ENCODE measurements at places on chromosomes 5 and 9.

- no peak for DNase-seq
Observed at GRCh38 chr9:106875529-106875928, 12.6 kb downstream of the ZNF462 start.

DNA sequence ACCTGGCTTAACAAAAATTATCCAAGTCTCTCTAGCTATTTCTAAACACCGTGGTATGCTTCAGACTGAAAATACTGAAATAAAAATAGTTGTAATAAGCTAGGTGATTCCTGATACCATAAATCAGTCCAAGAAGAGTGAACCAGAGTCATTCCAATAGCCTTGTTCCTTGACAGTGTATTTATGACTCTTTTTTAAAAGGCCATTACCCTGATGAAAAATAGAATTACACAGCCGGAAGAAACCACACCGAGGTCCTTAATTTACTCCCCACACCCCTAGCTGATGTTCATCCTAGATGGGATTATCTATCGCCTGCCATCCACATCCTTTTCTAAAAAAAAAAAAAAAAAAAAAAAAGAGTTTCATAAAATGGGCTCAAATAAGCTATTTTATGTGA, 457.6 kb upstream of the GRAMD2B start:
- DNase-seq: no peak

DNA sequence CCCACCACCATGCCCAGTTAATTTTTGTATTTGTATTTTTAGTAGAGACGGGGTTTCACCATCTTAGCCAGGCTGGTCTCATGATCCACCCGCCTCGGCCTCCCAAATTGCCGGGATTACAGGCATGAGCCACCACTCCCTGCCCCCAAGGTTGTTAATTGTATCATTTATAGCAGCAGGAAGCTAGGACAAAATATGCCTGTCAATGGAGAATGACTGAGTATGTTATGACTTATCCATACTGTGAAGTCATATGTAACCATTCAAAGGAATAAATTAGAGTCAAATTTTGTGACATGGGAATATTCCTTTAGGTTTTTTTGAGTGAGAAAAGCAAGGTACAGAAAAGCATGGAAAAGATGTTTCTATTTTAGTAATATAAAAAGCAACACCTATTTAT, 3.9 kb upstream of the DAB2 start:
- no peak for DNase-seq

DNA sequence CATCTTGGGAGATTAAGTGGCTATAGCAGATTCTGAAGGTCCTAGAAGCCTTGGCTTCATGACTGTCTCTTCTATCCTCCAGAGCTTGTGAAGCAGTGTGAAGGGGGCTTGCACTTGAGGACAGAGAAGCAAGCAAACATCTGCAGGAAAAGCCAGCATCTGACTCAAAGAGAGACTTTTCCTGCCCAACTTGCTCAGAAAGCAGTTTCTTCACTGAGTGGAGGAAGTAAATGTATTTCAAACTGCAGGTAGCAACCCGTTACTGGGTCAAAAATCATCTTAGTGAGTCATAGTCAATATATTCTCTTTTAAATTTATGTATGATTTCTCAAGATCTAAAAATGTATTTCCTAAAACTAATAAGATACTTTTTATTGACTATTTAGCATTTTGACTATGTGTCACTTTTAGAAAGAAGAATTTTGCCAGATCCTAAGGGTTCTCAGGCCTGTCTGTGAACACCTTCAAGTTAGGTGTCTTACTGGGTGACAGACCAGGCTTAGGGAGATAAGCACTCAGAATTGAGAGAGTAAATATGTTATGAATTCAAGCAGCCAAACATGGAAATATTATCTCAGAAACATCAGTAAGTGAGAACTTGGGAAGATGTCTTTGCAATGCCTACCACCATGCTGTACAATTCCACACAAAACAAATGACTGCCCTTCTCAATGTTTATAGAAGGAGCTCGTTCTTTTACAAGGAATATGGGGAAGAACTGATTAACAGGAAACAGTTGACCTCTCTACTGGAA, 72.6 kb upstream of the DMAC1 start:
- no peak for DNase-seq

- DNase-seq: no peak
Observed at GRCh38 chr5:138925090-138925635, 50.0 kb upstream of the LRRTM2 start.

DNA sequence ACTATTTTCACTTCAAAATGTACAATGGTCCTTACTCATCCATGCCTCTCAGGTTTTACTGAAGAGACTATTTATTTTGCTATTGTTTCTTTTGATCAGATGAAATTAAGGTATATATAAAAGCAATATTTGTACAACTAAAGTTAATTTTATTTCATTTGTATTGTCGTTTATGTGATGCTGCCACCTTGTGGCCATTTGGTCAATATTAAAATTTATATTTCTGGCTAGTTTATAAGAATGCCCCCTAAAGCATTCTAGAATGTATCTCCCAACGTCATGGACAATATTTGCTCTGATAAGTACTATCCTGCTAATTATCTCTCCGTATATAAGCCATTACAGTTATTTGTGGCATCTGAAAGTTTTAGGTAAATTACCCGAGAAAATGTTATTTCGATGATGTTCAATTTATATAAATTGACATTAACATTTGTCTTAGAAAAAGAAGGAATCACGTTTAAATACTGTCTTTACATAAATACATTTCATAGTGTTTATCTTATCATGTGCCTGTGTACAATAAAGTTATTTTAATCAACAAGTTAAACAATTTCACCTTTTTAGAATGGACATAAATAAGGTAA, 680.0 kb downstream of the TAF11L14 start:
- no peak for DNase-seq

GRCh38 chr5:135205632-135206349, 171.8 kb upstream of the PITX1 start:
- no peak for DNase-seq

Measured in central memory CD8-positive, alpha-beta T cell (primary cell).